ENCODE measurements at places on chromosomes 6 and 20.
A peak's percentile ranks its signal among the peaks of the same experiment; 100 is the strongest.

- no peak for DNase-seq
Observed at GRCh38 chr20:45406260-45407066, 1.6 kb upstream of the DBNDD2 start.

GRCh38 chr6:107956181-107956580, 1.8 kb downstream of the SEC63 start:
- no peak for DNase-seq

DNA sequence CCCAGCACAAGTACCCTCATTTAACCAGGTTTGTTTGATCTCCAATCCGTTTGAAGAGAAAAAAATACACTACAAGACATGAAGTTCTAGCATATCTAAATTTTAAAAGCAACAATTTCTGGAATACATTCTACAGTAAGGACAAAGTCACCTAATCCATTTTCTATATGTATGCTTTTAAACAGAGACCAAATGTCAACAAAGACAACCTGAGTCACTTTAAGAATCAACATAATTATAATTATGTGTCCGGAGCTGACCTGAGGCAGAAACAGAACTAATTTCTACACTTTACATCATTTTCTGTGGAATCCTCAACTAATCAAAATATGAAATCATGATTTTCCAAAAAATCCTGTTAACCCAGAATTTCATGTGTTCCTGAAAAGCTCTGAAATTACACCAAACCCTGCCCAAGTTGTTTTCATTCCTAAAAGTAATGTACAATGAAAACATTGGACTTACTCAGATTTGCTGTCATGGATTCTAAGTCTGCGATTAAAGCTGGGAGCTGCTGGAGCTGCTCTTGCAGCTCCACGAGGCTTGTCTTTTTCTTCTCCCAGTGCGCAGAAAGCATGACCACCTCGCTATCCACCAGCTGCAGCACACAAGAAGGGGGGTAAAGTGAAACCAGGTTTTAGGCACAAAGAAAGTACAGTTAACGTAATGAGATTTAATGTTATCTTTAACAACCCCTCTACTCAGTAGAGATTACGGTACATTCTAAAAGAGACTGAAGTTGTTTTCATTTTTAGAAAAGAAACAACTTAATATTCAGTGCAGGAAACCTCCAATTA, 35.8 kb downstream of the DTNBP1 start:
- DNase-seq, result no peak

GRCh38 chr6:169898788-169899480, 147.5 kb downstream of the ERMARD start:
- DNase-seq, result no peak

GRCh38 chr20:19855416-19855815, 97.4 kb downstream of the RIN2 start:
- no peak for DNase-seq

GRCh38 chr20:2708665-2709064, 16.1 kb downstream of the EBF4 start:
- DNase-seq, result no peak

DNA sequence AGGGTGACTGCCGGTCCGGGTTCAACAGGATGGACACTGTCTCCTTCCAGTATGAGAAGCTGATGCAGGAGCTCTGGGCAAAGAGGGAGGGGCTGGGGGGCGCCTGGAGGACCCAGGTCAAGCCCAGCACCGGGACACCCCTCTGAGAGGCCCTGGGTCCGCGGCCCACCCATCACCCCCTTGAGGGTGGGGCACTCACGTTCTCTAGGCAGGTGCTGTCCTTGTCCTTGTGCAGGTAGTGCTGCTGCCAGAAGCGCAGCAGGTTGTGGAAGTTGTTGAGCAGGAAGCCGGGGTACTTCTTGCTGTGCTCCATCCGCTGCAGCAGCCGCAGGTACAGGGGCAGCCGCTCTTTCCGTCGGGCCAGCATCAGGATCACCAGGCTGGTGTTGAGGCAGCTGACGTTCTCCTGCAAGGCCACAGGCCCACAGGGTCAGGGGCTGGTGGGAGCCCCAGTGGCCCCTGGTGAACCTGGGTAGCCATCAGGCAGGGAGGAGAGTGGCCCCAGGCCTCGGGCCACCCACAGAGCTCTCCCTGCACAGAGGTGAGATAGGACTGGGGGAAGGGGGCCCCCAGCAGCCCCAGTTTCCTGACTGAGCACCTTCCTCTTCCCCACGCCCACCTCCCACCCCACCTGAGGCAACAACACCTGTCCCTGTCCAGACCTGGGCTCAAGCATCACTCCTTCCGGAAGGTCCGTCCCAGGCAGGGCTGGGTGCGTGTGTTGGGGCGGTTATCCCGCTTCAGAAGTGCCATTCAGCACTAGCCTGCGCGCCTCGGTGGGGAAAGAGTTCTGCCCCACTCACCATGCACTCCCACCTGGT, 47.8 kb downstream of the MYH7B start:
- no peak for DNase-seq

GRCh38 chr6:33744001-33744848, 2.5 kb downstream of the IP6K3 start:
- peak; percentile 21 for DNase-seq

DNA sequence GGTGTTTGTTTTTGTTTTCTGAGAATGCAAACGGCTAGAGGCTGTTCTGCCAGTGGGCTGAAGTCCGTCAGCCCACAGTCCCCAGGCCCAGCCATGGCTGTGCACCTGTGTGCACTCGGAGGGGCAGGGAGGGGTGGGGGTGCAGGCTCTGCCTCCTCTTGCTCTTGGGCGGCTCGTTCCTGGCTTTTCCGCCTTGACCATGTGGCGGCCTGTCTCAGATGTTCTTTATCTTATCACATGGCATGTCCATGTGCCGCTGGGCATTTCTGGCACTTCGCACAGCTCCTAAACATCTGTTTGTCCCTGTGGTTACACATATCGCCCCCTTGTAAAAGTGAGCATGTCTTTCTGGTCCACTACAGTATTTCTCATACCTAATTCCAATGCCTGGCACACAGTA, 137.0 kb downstream of the CDH4 start:
- DNase-seq, result no peak

DNA sequence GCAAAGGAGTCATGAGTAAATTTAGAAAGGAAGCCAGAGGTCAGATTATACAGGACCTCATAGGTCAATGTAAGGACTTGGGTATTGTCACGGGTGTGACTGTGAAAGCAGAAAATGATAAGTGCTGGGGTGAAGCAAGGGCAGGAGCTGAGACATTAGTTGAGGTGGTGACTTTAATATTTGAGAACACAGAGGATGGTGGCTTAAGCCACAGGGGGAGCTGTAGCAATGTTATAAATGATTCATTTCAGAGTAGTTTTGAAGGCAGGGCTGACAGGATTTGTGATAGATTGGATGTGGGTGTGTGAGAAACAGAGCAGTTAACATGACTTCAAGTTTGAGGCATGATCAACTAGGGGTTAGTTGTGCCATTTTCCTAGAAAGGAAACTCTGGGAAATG, 659.9 kb downstream of the EPM2A start:
- no peak for DNase-seq

GRCh38 chr20:9884061-9884460, 45.2 kb upstream of the PAK5 start:
- DNase-seq, result no peak

GRCh38 chr20:4320291-4320690, 304.9 kb upstream of the RNF24 start:
- DNase-seq, result no peak

GRCh38 chr6:20415712-20416454, 14.2 kb downstream of the E2F3 start:
- no peak for DNase-seq

DNA sequence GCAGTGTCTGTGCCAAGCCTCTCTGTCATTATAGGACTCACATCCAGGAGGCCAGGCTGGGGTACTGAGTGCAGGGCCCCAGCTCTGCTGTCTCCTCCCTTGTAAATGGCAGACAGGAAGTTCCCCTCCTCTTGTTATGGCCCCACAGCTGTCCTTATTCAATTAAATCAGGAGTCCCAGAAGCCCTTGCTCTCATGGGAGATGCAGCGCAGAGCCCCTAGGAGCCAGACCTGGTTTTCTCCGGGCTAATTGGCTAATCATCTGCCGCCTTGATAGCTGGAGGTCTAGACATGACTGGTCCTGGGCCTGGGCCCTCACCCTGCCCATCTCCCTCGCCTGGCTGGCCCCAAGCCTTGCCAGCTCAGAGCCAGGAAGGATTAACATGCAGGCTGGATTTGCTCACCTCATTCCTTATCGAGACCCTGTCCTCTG, 172.0 kb downstream of the VEGFA start:
- no peak for DNase-seq

GRCh38 chr6:169968541-169969270, 217.3 kb downstream of the ERMARD start:
- no peak for DNase-seq

GRCh38 chr6:43878823-43879495, 108.9 kb downstream of the VEGFA start:
- DNase-seq, result no peak

DNA sequence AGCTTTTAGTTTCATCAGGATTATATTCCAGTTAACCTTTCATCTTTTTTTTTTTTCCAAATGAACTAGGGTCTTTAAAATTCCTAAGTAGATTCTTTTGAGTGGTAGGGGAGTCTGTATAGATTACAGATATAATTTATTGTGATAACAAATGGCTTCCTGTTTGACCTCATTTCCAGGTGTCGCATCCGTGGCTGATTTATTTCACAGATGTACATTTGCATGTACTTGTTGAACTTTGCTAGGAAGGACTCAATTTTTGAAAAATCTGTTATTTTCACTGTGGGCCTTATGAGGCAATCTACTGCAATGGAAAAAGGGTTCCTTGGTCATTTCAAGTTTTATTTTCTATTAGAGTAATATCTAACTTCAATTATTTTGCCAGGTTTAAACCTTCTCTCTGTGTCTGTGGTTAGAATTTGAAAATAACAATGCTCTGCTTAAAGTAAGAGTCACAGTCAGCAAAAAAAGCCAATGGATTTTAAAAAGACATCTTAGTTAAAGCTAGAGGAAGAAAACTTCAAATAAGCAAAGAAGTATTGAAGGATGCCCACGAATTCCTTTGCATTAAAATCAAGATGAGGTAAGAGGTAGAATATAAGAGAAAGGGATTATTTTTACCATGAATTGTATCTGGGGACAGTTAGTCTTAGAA, 57.9 kb downstream of the SAMD5 start:
- DNase-seq, result no peak

GRCh38 chr6:157169226-157169625, 154.1 kb downstream of the TMEM242 start:
- DNase-seq, result no peak

- peak; percentile 40 for DNase-seq
Observed at GRCh38 chr6:37433657-37434271, 743 bp downstream of the CMTR1 start.

DNA sequence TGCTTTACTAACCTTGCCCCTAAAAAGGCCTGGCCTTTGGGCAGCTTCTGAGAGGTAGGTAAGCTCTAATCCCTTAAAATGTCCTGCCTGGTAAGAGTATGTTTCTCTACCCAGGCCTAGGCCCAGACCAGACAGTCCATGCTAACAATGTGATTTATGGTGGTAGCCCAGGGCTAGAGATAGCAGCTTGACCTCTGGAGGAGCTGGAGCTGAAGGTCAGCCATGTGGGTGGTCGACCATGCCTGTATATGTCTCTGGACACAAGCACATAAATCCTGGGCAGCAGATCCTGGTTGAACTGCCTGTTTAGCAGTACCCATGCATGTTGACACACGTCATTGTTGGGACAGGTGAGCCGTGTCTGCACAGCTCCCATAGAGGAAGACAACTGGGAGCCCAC, 62.1 kb upstream of the PHACTR1 start:
- no peak for DNase-seq

GRCh38 chr6:80789912-80790570, 683.6 kb downstream of the BCKDHB start:
- no peak for DNase-seq

DNA sequence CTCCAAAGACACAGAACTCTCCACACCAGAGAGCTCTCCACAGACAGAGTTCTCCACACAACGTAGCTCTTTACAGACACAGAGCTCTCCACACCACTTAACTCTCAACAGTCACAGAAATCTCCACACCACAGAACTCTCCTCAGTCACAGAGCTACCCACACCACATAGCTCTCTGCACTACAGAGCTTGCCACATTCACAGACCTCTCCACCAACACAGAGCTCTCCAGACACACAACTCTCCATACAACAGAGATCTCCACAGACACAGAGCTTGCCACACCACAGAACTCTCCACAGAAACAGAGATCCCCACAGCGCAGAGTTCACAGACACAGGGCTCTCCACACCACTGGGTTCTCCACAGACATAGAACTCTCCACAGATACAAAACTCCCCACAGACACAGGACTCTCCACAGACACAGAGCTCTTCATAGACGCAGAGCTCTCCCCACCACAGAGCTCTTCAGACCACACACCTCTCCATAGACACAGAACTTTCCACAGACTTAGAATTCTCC, 52.5 kb downstream of the ERMARD start:
- no peak for DNase-seq

GRCh38 chr6:1604158-1605003, 5.3 kb upstream of the FOXC1 start:
- peak; percentile 65 for DNase-seq

- no peak for DNase-seq
Observed at GRCh38 chr6:44558024-44558831, 170.7 kb downstream of the CDC5L start.

DNA sequence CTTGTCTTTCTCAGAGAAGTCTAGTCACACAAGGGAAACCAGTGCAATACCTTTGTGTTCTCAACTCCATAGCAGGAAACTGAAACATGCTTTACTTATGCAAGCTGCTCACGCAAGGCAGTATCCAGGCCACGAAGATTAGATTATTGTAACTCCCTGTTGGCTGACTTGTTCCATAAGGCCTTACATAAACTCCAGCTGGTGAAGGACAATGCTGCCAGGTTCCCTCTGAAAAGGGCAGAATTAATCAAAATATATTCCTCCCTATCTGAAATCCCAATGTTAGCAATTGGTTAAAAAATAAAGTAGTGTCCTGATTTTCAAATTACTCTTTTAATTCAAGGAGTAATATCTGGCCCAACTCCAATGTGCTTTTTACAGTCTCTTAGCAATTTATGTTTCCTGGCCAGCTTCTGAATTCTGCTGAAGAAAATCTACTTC, 966.6 kb downstream of the HACE1 start:
- DNase-seq, result no peak

- DNase-seq, result no peak
Observed at GRCh38 chr6:79543886-79544285, 6.7 kb upstream of the LCA5 start.

DNA sequence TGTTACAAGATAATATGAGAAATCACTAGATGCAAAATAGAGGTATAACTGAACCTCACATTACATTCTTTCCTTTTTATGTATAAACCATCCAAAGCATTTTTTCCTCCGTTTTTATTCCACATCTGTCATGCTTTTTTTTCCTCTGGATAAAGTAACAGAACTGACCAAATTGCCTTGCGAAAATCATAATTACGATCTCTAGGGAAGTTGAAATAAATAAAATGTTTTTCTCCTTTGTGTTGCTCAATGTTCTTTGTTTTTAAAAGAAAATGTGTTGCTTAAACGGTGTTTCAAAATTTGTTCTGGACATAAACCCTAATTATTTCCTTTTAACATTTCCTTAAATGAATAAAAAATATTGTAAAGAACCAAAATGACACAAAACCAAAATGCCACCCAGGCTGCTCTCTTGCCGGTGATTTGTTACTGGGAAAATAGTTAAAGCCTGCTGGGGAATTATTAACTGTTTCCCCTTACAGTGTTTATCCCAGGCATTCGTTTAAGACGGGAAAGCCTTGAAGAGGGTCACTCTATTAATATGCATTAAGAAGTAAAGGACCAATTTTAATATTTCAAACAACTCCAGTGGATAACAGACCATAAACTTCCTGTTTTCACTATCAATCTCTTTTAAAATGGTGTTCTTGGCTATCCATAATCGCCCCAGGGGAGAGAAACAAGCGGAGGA, 1.7 kb upstream of the ADGRB3 start:
- DNase-seq, result no peak

- peak; percentile 34 for DNase-seq
Observed at GRCh38 chr20:9407805-9408421, 106.5 kb upstream of the LAMP5 start.

All from KG1 (cell line).